Peyer's patch (tissue), 4 donors: ENCODE measurements at places on chromosomes 3 and 15. TPM values are rescaled to one million over a fixed set of nuclear protein-coding genes. Genes with fewer than 3 reads are reported as not detected.

CYP1A2 gene
- not detected for total RNA-seq

- no peaks in the 10 kb centered on the region for H3K27me3 ChIP-seq
- no peak overlapping the region for H3K4me3 ChIP-seq
- H3K27ac ChIP-seq: no peak overlapping the region
- no peak for DNase-seq
- no peaks in the 10 kb centered on the region for H3K4me1 ChIP-seq
These were observed 318.6 kb downstream of the PLOD2 start for GRCh38 chr3:145842294-145842902.

ADAMTS17 gene
- 9.6 TPM for total RNA-seq

DNA sequence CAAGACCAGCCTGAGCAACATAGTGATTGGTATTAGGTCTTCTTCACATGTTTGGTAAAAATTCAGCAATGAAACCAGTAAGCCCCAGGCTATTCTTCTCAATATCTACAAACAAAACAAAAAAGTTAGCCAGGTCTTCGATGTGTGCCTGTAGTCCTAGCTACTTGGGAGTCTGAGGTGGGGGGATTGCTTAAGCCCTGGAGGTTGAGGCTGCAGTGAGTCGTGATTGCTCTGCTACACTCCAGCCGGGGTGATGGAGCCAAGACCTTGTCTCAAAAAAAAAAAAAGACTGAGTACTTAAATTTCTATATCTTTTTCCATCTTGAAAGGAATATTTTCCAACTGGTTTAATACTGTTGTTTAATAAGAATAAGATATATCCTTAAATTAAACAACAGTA is 106.8 kb downstream of the MBNL1 start:
- no peak overlapping the region for H3K27ac ChIP-seq
- H3K4me3 ChIP-seq: no peak overlapping the region
- no peaks in the 10 kb centered on the region for H3K27me3 ChIP-seq
- DNase-seq: no peak
- H3K4me1 ChIP-seq: peaks cover 25% of the 10 kb centered on the region

GRCh38 chr3:183664913-183665381 is 29.5 kb downstream of the KLHL24 start:
- no peak overlapping the region for H3K4me3 ChIP-seq
- H3K36me3 ChIP-seq: no peaks in the 10 kb centered on the region
- no peak overlapping the region for H3K27ac ChIP-seq
- no peaks in the 10 kb centered on the region for H3K27me3 ChIP-seq

SAMD7 gene
- total RNA-seq: not detected

CELSR3 gene
- 2.3 TPM for total RNA-seq

- DNase-seq: no peak
- no peak overlapping the region for H3K4me3 ChIP-seq
These were observed 38.3 kb downstream of the USF3 start for GRCh38 chr3:113658107-113658506.

DNA sequence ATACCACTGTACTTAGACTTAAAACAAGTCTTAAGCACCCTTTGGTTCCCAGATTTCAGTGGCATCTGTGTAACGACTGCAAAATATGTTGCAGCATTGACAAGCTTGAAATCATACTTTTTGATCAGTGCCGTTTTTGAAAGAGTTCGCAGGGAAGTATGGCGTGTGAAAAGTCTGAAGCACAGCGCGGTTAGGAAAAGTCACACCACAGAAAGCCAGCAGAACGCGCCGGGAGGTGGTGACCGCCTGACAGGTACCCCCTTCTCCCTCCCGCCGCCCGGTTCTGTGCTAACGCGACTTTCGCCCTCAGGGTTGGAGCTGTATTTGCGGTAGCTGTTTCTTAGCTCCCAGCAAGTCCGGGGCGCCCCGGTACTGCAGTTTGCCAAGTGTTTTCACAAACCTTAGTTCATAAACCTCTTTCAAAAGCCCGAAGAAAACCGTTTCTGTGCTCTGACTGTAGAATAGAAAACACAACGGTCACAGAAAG is 481 bp upstream of the CRYBG3 start:
- H3K4me3 ChIP-seq: peak overlapping the region; percentile 83
- no peaks in the 10 kb centered on the region for H3K4me1 ChIP-seq
- H3K27me3 ChIP-seq: no peaks in the 10 kb centered on the region
- peak; percentile 69 for DNase-seq

GRCh38 chr15:47820057-47820746 is 102.9 kb downstream of the SEMA6D start:
- H3K27ac ChIP-seq: no peak overlapping the region
- H3K4me3 ChIP-seq: no peak overlapping the region
- no peaks in the 10 kb centered on the region for H3K4me1 ChIP-seq
- no peaks in the 10 kb centered on the region for H3K36me3 ChIP-seq

DNA sequence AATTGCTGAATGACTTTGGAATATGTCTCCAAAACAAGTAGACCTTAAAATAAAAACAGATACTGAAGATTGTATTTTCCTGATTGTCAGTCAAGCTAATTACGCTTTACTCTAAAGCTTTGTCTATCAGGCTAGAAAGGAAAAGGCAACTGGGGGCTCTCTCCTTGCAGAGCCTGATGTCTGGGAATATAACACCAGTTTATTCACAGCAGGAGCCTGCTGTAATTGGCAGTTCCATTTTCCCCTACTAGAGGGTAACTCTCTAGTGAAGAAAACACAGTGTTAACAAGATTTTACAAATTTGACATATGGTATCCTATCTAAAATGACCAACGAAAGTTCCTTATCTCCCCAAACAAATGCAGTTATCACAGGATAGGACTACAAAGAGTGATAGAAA is 158.8 kb downstream of the PDZRN3 start:
- no peak overlapping the region for H3K4me3 ChIP-seq
- H3K27ac ChIP-seq: no peak overlapping the region
- no peak for DNase-seq
- no peaks in the 10 kb centered on the region for H3K27me3 ChIP-seq
- H3K36me3 ChIP-seq: no peaks in the 10 kb centered on the region

COL8A1 gene
- 3.3 TPM for total RNA-seq

DNA sequence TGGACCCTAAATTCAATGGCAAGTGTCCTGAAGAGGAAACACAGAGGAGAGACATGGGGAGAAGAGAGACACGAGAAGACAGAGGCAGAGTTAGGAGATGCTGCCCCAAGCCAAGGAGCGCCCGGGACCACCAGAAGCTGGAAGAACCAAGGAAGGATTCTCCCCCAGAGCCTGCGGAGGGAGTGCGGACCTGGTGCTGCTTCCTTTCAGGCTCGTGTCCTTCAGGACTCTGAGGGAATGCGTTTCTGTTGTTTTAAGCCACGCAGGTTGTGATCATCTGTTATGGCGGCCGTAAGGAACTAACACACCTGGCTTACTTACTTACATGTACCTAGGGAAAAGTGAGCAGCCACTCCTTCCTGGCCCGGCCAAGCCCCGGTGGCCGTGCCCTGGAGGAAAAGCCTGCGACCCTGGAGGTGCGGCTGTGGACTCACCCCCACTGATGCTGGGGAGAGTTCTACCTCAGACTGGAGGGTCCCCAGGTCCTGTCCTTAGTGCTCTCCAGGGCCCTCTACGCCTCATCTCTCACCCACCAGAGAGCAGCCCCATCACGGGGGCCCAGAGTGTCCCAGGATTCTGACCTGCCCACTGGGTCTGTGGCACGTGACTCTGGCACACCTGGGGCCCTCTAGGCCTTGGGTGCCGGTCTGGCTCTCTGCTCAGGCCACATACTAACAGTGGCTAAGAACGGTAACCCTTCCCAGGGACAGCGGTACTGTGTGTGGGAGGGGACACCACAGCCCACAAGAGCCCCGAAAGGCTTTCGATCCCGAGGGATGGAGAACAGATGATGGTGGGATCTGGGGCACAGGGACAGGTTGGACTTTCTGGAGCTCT is 61.8 kb downstream of the ITGA11 start:
- no peaks in the 10 kb centered on the region for H3K27me3 ChIP-seq
- DNase-seq: peak; percentile 33
- H3K36me3 ChIP-seq: no peaks in the 10 kb centered on the region

- no peaks in the 10 kb centered on the region for H3K4me1 ChIP-seq
- H3K27ac ChIP-seq: no peak overlapping the region
- no peak overlapping the region for H3K4me3 ChIP-seq
- no peaks in the 10 kb centered on the region for H3K27me3 ChIP-seq
- no peaks in the 10 kb centered on the region for H3K36me3 ChIP-seq
These were observed 2.1 kb downstream of the USP50 start for GRCh38 chr15:50544368-50544767.

- peaks cover 6% of the 10 kb centered on the region for H3K4me1 ChIP-seq
- H3K27ac ChIP-seq: no peak overlapping the region
- no peaks in the 10 kb centered on the region for H3K27me3 ChIP-seq
- DNase-seq: no peak
These were observed 25.2 kb downstream of the SNAPC5 start for GRCh38 chr15:66472176-66472999.

RAD54L2 gene
- total RNA-seq: 22.1 TPM

DNA sequence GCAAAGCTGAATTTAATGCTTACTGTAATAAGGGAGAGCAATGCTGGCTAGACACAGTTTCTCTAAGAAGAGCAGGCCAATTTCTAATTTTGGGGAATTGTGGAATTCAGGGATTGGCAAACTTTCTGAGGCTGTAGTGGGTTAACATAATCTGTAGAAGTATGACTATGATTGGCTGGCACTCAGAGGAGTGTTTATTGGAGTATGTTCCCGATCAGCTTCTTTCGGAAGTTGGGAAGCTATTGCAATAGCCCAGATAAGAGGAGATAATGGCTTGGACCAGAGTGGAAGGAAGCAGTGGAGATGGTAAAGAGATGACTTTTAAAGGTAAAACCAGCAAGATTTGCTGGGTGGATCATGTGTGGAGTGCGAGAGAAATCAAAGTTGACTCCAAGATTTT is 19.4 kb downstream of the TMOD3 start:
- H3K27me3 ChIP-seq: no peaks in the 10 kb centered on the region
- no peak for DNase-seq
- no peak overlapping the region for H3K27ac ChIP-seq
- no peaks in the 10 kb centered on the region for H3K36me3 ChIP-seq

KLF15 gene
- total RNA-seq: 3.3 TPM

- H3K4me3 ChIP-seq: no peak overlapping the region
- H3K27ac ChIP-seq: no peak overlapping the region
- no peaks in the 10 kb centered on the region for H3K4me1 ChIP-seq
- H3K27me3 ChIP-seq: no peaks in the 10 kb centered on the region
- H3K36me3 ChIP-seq: no peaks in the 10 kb centered on the region
These were observed 169.9 kb downstream of the XXYLT1 start for GRCh38 chr3:195101001-195101583.

- H3K36me3 ChIP-seq: no peaks in the 10 kb centered on the region
- H3K4me3 ChIP-seq: no peak overlapping the region
- no peak for DNase-seq
- no peak overlapping the region for H3K27ac ChIP-seq
These were observed 19.4 kb downstream of the GXYLT2 start for GRCh38 chr3:72907131-72907711.

WNT7A gene
- total RNA-seq: not detected

DNA sequence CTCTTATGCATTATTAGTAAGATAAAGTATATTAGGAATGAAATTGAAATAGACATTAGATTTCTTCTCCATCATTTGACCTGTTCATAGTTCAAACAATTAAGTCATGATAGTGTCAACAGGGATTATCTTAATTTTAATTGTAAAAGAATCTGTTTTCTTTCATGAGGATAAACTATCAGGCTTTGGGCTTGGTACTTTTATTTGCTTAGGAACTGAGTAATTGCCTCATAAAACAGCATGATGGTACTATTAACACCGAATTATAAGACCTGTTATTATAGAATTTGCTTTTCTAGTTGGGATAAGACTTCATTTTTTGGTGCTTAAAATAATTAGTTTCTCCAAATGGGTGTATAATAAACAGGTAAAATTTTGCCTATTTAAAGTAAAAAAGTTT is 71.8 kb downstream of the FNDC3B start:
- no peak overlapping the region for H3K27ac ChIP-seq
- no peaks in the 10 kb centered on the region for H3K27me3 ChIP-seq
- no peak overlapping the region for H3K4me3 ChIP-seq

GRCh38 chr3:11391174-11391879 is 119.1 kb downstream of the ATG7 start:
- no peaks in the 10 kb centered on the region for H3K36me3 ChIP-seq
- H3K27me3 ChIP-seq: no peaks in the 10 kb centered on the region
- H3K27ac ChIP-seq: no peak overlapping the region
- H3K4me1 ChIP-seq: peaks cover 34% of the 10 kb centered on the region
- no peak overlapping the region for H3K4me3 ChIP-seq
- no peak for DNase-seq

- no peaks in the 10 kb centered on the region for H3K27me3 ChIP-seq
- no peaks in the 10 kb centered on the region for H3K4me1 ChIP-seq
- H3K36me3 ChIP-seq: no peaks in the 10 kb centered on the region
- no peak overlapping the region for H3K27ac ChIP-seq
- no peak overlapping the region for H3K4me3 ChIP-seq
These were observed 61.1 kb downstream of the PCCB start for GRCh38 chr3:136311261-136311660.

CELF6 gene
- not detected for total RNA-seq

DNA sequence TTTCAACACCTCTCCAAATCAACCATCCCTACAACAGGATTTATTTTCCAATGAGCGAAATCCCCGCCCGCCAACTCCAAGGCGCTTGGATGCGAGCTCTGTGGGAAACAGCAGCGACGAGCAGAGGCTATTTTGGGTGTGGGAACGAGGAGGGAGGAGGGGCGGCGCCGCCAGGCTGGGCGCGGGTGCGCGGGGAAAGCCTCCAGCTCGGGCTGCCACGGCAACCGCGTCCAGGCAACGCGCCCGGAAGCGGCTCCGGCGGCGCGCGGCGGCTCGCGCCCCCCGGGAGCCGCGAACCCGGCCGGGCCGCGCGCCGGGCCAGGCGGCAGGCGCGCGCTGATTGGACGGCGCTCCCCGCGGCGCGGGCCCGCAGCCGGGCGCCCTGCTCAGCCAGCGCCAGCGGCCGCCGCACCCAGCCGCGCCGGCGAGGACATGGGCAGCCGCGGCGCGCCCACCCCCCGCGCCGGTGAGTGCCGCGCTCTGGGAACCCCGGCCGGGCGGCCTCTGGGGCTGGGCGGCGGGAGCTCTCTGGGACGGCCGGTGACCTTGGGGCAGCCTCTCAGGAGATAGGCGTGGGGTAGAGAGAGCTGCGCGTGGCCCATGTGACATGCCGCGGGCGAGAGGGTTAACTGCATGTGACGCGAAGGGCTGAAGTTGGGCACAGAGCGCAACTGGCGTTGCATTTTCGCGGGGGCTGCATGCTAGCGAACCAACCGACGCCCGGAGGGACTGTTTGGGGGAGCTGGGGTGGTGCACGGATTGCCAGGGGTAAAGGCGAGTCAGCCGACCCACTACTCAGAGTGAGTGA is at the start of gene FAM81A:
Gene FAM81A (plus strand): TSS at position 370 of the 808 bp plus-strand sequence. CDS start 20,441 bp downstream, outside the sequence.
- H3K36me3 ChIP-seq: no peaks in the 10 kb centered on the region
- H3K4me1 ChIP-seq: no peaks in the 10 kb centered on the region
- H3K27ac ChIP-seq: no peak within 1 kb of the TSS
- DNase-seq: peak; percentile 81

CAND2 gene
- total RNA-seq: 1.4 TPM

PYGO1 gene
- total RNA-seq: 0.35 TPM

ROBO2 gene
- 5.0 TPM for total RNA-seq

- H3K27ac ChIP-seq: no peak overlapping the region
- no peaks in the 10 kb centered on the region for H3K4me1 ChIP-seq
- DNase-seq: no peak
- no peak overlapping the region for H3K4me3 ChIP-seq
- no peaks in the 10 kb centered on the region for H3K36me3 ChIP-seq
These were observed 174.6 kb downstream of the CHST2 start for GRCh38 chr3:143294188-143294587.

- no peak for DNase-seq
- H3K4me1 ChIP-seq: no peaks in the 10 kb centered on the region
- H3K27ac ChIP-seq: no peak overlapping the region
- no peaks in the 10 kb centered on the region for H3K36me3 ChIP-seq
- no peaks in the 10 kb centered on the region for H3K27me3 ChIP-seq
- H3K4me3 ChIP-seq: no peak overlapping the region
These were observed 311.5 kb downstream of the TLE3 start for GRCh38 chr15:69786136-69786701.

GRCh38 chr3:140470211-140470610 is 207.7 kb upstream of the TRIM42 start:
- DNase-seq: no peak
- H3K36me3 ChIP-seq: no peaks in the 10 kb centered on the region
- H3K4me1 ChIP-seq: no peaks in the 10 kb centered on the region
- H3K27ac ChIP-seq: no peak overlapping the region
- H3K4me3 ChIP-seq: no peak overlapping the region
